ENCODE measurements at places on chromosomes 5 and 9. TPM values are rescaled to one million over a fixed set of nuclear protein-coding genes. Genes with fewer than 3 reads are reported as not detected.
A peak's percentile ranks its signal among the peaks of the same experiment; 100 is the strongest.

The SHOC1 gene
- total RNA-seq: not detected

The GRIN3A gene
- total RNA-seq: 0.59 TPM

The ANKRD34B gene
- total RNA-seq: not detected

The NSD1 gene
- 38.5 TPM for total RNA-seq

The ANKRD20A1 gene
- total RNA-seq: 1.3 TPM

The SLIT3 gene
- 8.4 TPM for total RNA-seq

The FAM153A gene
- 3.5 TPM for total RNA-seq

The PCDHA9 gene
- not detected for total RNA-seq

The PPP2R2B gene
- total RNA-seq: 0.12 TPM

DNA sequence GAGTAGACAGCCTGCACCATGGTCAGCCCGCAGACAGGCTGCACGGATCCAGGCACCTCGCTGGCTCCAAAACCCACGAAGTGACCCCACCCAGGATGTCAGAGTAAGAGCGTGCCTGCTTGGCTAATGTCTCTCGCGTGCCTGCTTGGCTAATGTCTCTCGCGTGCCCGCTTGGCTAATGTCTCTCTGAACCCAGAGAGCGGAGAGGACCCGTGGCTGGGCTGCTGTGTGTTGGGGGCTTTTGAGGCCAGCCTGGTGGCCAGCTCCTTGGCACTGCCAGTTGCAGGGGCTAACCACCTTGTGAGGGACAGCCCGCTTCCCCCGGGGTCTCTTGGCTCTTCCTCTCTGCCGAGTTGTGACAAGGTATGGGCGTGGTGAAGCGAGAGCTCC, 8.9 kb upstream of the RXRA start:
- peak; percentile 26 for DNase-seq

DNA sequence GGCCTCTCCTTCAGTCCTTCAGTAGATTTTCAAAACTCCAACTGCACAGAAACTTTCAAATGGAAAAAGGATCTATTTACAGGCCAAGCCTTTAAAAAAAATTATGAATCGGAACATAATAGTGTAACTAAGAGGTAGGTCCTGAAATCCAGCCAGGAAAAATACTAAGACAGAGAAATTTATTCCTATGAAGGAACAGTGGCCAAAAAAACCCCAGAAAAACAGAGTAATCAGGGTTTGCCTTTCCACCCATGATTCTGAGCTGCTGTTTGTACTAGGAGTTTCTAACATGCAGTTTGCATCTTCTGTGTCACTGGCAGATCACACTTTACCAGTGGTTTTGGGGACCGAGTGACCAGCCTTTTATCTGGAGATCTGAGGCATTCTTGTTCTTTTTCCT, 93.1 kb upstream of the TMED7 start:
- no peak for DNase-seq

DNA sequence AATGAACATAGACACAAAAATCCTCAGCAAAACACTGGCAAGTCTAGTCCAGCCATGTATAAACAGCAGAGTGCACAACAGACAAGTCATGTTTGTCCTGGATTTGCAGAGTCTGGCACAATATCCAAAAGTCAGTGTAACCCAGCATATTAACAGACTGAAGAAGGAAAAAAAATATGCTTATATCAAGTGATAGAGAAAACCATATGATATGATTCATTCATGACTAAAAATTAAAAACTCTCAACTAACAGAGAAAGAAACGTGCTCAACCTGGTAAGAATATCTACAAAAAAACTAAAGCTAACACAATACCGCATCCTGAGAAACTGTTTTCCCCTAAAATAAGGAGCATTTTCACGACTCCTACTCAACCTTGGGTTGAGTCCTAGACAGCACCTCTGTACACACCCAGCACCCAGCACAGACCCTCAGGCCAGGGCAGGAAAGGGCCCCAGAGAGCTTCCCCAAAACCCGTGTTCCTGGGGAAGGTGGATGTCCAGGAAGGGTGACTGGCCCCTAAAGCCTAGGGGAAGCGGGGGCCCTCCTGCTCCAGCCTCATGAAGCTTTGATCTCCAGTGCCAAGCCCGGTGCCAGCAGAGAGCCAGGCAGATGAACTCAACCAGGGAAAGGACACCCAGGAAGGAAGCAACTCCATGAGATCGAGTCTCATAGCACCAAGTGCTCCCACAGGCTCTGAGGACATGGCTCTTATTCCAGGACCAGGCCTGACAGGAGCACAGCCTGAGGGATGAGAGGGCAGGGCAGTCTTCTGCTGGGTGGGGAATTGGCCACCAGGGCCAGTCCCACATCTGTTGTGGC, 38.9 kb downstream of the ADAMTS2 start:
- DNase-seq: no peak

DNA sequence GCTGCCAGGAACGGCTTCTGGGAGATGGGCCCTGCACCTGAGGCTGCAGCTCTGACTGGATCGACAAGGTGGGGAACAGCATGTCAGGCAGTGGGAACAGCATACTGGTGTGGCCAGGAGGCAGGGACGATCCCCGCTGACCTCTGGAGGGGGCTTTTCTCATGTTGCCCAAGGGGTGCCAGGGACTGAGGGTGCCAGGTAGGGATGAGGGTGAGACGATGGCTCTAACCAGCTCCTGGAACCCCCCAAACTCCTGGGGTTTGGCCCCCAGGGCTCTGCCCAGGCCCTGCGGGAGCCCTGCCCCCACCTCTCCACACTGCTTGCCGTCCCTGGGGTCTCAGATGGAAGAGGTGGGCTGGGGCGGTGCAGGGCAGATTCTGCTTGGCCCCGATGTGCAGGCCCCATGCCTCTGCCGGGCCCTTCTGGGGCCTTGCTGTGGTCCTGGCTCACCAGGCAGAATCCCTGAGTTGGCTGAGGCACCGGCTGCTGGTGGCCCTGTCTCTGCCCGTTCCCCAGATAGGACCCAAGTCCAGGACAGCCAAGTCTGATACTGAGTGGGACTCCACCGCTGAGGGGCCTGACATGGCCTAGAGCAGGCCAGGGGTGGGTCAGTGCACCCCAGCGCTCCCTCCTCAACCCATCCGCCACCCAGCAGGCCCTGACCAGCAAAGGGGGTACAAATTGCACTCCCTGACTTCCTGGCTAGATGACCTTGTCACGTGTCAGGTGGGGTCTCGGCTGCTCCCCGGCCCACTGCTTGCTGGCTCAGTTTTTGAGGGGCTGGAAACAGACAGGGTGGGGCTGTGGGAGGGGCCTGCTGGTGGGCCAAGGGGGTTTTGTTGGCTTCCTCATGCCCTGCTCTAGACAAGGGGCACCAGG, 28.4 kb upstream of the RNF130 start:
- DNase-seq: peak; percentile 17

DNA sequence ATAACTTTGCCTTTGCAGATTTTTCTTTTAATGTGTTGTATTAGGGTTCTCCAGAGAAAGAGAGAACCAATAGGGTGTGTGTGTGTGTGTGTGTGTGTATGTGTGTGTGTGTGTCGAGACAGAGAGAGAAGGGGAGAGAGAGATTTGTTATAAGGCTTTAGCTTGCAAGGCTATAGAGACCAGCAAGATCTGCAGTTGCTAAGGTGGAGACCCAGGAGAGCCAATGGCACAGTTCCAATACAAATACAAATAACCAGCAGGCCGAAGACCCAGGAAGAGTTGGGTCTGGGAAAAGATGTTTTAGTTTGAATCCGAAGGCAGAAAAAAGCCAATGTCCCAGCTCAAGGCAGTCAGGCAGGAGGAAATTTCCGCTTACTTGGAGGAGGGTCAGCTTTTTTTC, 23.0 kb downstream of the TMOD1 start:
- DNase-seq: no peak

DNA sequence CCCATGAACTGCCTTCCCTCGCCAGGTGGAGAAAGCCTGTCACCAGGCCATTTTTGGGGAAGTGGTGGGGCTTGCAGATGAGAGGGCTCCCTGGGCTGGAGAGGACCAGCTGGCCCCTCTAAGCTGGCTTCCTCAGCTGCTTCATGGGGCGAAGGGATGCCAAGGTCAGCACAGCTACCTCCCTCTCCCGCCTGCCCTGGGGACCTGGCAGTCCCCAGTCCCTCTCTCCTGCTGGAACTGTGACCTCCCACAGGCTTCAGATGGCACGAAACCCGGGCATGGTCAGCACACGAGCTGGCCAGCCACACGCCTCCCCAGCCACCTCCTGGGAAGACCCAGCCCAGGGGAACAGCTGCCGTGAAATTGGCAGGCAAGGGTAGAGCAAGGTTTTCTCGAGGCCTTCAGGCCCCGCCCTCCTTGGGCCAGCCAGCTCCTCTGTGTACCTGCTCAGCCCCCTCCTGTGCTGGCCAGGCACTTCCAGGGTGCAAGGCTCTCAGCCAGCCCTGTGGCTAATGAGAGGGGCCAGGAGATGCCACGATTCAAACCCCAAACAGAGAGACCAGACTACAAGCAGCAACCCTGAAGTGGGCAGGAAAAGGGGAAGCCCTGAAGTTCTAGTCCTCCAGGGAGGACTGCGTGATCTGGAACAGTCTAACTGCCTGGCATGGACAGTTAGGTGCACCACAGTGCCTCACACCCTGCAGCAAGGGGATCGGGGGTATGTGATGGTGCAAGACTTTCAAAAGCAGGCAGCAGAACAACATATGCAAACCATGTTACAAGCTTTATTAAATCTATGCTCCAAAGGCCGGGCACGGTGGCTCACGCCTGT, 12.9 kb downstream of the PLPP7 start:
- DNase-seq: peak; percentile 79

DNA sequence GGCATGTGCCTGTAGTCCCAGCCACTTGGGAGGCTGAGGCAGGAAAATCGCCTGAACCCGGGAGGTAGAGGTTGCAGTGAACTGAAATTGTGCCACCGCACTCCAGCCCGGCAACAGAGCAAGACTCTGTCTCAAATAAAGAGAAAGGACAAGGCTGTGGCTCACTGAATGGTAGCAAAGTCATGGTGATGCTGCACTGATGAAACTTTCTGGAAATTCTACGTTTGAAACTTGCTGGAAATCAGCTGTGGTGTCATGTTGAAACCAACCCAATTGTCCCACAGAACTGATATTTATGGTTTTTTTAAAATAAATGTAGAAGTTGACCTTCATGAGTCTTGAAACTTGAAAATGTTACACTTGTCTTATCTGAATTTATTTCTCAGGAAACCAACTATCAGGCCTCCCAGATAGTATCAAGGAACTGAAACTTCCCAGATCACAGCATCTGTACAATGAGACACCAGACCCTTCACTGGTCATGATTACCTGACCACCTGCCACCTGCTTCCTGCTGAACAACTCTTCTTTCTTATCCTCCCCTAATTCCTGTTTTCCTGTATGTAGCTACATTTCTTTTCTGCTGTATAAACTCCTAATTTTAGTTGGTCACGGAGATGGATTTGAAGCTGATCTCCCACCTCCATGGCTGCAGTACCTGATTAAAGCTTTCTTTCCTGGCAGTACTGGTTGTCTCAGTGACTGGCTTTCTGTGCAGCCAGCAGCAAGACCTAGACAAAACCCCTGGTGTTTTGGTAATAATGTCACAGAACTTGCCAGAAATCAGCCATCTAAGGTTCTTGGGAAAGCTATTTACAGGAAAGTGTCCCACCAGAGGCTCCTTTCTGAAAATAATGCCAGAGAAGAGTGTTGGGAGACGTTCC, 5.6 kb upstream of the TBC1D13 start:
- DNase-seq: no peak

- DNase-seq: no peak
These were observed 58.2 kb downstream of the EXOSC2 start for GRCh38 chr9:130751631-130752355.

DNA sequence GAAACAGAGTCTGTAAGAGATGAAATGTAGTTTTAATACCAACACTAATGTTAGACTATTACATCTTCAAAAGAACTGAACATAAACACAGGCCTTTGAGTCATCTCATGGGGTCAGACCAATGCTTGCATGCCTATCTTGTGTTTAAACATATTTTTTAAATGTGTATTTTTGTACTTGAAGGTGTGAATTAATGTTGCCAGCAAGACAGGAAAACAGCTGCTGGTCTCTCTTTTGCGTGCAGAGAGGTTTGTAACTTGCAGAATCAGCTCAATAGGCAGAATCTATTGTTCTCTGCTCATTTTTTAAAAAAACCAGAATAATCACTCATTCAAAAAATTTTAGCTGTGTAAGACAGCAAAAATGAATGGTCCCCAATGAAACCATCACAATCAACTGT, 180.2 kb downstream of the ALDH1A1 start:
- no peak for DNase-seq

DNA sequence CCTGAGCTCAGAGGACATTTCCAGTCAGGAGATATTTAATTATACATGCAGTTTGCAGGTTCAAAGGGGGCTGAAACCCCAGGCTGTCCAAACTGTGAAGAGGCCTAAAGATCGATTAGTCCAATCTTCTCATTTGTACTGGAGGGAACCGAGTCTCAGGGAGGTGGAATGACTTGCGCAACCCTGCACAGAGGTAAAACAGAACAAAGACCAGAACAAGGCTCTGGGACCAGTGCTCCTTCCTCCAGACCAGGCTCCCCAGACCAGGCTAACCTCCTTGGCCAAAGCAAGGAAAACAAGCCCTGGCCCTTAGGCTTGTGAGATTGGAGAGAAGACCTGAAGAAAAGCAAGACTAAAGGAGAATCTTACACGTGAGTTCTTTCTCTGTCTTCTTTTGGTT, 120.8 kb downstream of the ENC1 start:
- no peak for DNase-seq

DNA sequence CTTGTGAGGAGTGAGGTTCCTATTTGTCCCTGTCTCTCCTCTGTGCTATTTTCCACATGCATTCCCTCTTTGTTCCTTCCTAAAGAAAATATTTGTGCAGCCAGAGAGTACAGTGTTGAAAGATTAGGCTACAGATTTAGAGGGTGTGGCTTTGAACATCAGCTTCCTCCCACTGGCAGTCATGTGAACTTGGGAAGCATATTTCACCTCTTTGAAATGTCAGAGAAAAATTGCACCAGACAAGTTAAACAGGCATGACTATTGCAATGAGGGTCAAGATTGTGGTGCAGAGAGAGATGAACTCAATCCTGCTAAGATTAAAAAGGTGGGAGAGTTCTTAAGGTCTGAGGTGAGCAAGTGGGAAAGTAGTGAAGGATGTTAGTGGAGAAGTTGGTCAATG, 641.0 kb downstream of the DNAH5 start:
- no peak for DNase-seq

GRCh38 chr5:89597878-89598277, 714.9 kb upstream of the MEF2C start:
- DNase-seq: no peak

DNA sequence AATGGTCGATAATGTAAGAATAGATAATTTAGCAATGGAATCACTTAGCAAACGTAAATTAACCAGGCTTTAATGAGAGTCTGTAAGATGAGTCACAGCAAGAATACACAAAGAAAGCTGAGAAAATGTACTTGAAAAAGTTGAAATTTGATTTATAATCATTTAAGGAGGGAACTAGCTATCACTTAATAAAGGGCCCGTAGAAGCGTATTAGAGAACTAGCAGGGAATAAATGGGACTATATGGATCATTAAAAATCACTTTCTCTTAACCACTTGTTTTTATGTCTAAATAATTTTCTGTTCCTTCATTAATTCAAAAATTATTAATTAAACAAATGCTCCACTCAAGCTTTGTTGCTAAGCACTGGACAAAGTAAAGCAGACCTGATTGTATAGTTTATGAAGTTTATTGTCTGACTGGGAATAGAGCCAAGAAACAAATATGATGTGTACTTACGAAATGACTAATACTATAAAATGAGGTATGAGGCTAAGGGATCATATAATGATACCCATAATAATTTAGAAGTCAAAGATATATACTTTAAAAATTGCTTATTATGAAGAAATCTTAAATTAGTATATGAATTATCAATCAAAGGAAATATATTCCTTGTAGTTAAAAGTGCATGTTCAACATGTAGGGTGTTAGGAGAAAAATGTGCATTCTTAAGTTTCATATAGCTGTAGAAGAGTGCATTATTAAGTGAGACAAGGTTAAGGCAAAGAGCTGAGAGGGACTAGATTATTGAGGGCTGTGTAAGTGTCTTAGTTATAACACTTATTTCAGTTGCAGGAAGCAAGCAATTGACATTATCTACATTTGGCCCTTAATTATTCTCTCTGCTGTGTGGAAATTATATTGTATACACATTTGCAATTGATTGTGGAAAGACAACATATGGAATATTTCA, 196.8 kb downstream of the PRDM9 start:
- no peak for DNase-seq

All from left ventricle myocardium superior (tissue), 1 donor.